Immature natural killer cell (primary cell): ENCODE measurements at places on chromosomes 11 and 22. TPM values are rescaled to one million over a fixed set of nuclear protein-coding genes. Genes with fewer than 3 reads are reported as not detected.

The RIMBP3B gene
- polyA plus RNA-seq, result 0.12 TPM

DNA sequence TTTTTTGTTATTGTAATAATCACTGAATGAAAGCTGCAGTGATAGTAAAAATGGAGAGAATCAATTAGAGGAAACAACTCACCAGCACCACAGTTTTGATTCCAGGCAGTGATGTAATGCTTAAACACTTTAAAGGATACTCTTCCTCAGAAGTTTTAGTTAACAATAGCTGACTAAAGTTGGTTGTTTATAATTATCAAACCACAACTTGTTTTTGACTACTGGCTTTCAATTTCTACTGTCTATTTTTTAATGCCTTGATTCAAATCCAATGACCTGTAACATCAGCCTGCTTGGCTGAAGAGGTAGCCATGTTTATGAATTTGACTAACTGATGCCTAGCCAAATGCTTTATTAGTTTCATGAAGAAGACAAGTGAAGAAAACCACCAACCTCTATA is 18.2 kb upstream of the CASP12 start:
- no peak for DNase-seq

DNA sequence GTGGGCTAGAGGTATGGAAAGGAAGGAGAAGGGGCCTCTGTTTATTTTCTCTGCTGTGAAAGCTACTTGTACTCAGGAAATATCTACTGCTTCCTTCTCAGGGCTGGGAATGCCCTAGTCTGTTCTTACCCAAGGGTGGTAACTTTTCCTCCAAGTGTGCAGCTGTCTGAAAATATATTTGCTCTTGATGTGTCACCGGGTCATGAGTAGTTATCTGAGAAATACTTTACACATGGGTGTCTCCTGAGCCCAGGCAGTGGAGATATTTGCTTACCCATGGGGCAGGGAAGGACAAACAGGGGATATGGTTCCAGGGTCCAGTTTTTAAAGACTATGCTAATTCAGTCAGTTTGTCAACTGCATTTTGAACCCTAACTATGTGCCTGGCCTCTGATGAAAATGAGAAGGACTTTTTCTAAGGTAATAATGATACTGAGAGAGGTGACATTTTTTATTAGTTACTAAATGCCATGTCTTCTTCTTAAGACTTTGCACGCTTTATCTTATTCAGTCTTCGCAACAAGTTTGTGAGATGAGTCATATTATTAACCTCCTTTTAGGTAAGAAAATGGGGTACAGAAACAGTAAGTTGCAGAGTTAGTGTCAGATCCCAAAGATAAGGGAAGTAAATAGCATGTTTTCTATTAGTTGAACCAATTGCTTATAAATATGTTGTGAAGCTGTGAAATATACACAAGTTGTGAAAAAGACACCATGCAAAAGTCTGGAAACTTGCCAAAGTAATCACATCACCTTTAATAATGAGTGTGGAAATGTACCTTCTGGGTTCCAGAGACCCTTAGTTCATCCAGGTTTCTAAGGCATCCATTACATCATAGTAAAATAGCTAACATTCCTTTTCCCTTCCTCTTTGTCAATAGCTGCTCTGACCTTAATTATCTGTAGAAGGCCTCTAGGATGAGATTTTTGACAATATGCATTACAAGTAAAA is 22.9 kb downstream of the SYTL2 start:
- no peak for DNase-seq

The MPPED2 gene
- 1.7 TPM for polyA plus RNA-seq

GRCh38 chr11:61750631-61751273 is 1.7 kb upstream of the MYRF start:
- DNase-seq, result no peak
